ENCODE measurements at places on chromosomes 16 and 17.

DNA sequence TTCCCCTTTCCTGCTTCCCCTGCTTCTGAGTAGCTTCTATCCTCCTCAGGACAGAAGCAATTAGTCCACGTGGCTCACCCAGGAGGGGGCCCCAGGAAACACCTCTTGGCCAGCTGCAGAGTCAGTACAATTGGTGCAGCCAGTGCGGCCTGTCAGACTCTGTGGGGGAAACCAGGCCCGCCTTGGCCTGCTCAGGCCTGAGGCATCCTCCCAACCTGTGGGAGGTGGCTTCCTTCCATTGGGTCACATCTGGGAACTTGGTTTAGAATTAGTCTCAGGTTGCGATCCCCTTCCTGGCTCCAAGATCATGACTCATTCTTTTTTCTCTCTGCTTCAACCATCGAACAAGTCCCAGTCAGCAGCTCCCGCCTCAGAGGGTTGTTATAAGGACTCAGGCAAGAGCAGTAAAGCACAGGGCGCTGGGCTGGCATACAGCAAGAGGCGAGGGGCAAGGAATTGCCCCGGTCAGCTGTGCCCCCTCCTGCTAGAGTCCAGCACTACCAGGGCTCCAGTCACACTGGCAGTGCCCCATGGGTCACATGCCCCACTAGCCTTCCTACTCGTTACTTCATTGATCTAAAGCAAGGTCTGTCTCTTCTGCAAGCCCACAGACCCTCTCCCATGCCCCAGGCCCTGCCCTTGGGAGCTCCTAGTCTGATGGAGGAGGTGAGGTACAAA lies 8.1 kb upstream of the EPX start:
- no peak for DNase-seq

GRCh38 chr17:57983446-57983845 lies 4.6 kb downstream of the VEZF1 start:
- DNase-seq: no peak

GRCh38 chr16:83953796-83954576 lies 946 bp downstream of the OSGIN1 start:
- peak; percentile 10 for DNase-seq

DNA sequence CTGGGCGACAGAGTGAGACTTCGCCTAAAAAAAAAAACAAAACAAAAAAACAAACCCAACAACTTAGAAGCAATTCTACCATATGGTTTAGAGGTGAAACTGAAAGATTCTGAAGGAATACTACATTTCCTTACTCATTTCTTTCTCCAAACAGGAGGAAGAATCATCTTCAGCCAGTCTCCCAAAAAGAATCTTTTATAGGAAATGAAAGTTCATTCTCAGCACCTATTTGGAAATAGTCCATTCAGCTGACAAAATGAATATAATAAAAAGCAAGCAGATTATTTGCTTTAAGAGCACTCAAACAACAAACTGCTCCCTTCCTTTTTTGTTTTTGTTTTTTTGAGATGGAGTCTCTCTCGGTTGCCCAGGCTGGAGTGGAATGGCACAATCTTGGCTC lies 17.7 kb downstream of the GRB2 start:
- no peak for DNase-seq

GRCh38 chr16:3938843-3939624 lies 58.5 kb upstream of the CREBBP start:
- DNase-seq: peak; percentile 57

DNA sequence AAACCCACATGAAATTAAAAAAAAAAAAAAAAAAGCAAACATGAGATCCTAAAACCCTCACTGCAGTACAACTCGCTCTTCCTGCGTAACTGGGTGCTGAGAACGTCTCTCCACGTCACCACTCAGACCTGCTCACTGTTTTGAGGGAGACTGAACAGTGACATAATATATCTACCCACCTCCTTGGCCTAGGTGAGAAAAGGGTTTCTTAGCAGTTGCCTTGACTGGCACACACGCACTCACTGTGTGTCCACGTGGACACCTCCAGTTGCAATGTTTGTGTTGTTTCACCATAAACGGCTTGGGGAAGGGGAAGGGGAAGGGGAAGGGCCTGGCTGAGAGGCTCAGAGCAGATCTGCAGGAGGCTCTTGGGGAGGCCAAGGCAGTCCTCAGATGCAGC lies 32.0 kb downstream of the FANCA start:
- no peak for DNase-seq

DNA sequence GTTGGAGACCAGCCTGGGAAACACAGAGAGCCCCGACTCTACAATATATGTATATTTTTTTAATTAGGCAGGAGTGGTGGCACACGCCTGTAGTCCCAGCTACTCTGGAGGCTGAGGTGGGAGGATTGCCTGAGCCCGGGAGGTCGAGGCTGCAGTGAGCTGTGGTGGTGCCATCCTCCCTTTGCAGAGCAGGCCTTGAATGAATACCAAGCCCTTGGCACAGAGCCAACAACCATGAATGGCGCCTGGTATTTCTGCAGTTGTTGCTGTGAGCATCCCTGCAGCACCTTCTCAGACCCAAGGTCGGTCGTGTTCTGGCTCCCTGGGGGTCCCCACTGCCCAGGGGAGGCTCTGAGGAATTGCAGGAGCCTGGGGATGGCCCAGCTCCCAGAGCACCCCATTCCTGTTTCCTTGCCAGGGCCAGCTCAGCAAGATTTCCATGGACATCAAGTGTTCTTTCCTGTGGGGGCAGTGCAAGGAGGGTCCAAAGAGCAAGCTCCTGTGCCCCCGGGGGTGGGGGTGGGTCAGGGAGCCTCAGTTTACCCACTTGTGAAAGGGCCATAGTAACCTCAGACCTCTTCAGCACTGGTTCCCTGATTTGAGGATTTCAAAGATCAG lies 25.6 kb upstream of the RMI2 start:
- no peak for DNase-seq

DNA sequence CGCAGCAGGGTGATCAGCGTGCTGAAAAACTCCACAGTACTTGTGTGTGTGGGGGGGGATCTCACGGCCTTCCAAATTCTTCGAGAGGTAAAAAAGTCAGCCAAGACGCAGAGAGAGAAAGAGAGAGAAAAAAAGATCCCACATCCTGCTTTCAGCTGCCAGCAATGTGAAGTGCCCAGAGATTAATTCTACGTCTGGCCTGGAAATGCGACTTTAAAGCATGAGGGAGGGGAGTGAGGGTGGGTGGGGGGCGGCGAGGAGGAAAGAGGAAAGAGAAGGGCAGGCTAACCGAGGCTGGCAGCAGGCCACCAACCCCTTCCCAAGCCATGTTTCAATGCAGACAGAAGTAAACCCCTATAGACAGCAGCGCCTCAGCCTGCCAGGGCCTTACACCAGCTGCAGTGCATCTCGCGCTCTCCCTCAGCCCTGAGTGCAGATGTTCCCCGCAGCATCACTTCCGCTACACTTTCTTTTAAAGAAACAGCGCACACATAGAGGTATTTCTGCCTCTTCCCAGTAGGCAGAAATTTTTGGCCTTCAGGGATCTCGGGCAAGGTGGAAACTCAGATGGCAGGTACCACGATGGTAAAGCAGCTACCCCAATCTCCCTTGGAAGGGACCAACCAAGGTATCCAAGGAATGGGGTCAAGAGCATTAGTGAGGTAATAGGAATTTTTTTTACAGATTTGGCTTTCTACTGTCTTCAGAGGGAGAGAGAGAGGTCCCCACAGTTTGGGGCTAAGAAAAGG lies 87.8 kb downstream of the SMG6 start:
- peak; percentile 52 for DNase-seq

DNA sequence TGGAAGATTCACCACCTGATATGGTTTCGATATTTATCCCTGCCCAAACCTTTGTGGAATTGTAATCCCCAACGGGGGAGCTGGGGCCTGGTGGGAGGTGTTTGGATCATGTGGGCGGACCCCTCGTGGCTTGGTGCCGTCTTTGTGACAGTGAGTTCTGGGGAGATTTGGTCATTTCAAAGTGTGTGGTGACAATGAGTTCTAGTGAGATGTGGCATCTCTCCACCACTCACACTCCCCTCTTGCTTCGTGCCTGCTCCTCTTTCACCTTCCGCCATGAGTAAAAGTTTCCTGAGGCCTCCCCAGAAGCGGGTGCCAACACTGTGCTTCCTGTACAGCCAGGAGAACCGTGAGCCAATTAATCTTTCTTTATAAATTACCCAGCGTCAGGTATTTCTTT lies 9.7 kb downstream of the CCDC57 start:
- no peak for DNase-seq

DNA sequence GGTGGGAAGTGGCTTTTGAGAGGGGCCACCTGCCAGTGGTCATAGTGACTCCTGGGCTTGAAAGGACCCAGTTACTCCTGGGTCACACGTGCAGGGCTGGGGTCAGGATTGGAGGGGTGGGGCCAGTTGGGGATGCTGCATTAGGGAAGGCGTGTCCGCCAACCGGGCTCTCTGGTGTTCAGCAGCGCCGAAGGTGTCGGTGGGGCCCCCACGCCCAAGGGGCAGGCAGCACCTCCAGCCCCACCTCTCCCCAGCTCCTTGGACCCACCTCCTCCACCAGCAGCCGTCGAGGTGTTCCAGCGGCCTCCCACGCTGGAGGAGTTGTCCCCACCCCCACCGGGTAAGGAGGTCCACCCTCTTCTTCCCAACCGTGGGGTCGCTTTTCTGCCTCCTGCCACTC lies 9.5 kb downstream of the ABI3 start:
- no peak for DNase-seq

- DNase-seq: no peak
Measured at GRCh38 chr16:77437859-77438258, 3.0 kb upstream of the ADAMTS18 start.

- DNase-seq: no peak
Measured at GRCh38 chr16:89194340-89195311, 5.7 kb downstream of the SLC22A31 start.

DNA sequence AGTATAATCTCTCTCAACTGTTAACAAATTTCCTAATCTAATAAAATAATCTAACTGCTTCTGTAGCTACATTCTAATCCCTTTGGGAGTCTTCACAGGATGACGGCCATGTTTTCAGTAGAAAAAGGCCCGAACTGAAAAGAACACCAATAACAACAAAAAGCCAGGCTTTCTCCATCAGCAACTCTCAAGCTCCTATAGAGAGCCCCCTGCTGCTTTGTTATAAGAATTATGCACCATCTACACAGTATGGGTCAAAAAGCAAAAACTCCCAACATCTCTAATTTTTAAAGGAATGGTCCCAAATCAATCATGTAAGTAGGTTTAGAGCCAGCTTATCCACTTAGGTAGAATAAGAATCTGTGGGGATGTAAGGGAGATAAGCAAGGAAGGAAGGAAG lies 163.6 kb upstream of the C17orf78 start:
- no peak for DNase-seq

DNA sequence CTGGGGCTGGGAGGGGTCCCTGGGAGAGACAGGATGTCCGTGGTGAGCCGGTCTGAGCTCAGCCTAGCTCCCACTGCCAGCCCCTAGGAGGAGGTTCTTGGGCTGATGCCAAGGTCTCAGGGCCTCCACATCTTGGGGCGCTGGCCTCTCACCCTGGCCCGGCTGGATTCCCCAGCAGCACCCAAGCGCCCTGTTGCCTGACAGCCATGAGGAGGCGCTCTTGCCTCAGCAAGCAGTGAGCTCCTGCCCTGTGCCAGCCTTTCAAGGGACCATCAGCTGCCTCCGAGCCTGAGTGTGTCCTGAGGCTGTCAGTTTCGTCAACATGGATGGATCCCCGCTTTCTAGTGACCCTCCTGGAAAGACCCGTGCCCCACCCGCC lies 234.9 kb upstream of the CIBAR2 start:
- DNase-seq: no peak

- no peak for DNase-seq
Measured at GRCh38 chr16:22424161-22424937, 49.9 kb upstream of the CDR2 start.

GRCh38 chr16:50996166-50996829 lies 154.8 kb downstream of the SALL1 start:
- DNase-seq: no peak

GRCh38 chr16:74771656-74772315 lies 2.8 kb downstream of the FA2H start:
- DNase-seq: peak; percentile 5

DNA sequence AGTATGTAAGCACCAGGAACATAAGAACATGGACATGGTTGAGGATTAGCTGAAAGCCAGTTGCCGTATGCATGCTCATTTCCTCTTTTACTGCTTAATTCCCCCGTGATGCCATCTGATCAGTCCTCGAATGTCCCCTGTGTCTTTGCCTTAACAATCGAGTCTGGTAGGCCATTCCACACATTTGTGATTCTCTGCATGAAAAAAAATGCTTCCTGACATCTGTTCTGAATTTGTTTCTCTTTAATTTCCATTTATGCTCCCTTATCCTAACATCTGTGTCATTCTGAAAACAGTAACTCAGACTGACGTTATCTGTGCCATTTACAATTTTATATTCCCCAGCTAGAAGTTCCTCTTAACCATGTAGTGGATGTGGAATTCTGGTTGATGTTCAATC lies 158.2 kb upstream of the TOX3 start:
- DNase-seq: no peak

- no peak for DNase-seq
Measured at GRCh38 chr17:57135789-57136291, 50.8 kb downstream of the AKAP1 start.

DNA sequence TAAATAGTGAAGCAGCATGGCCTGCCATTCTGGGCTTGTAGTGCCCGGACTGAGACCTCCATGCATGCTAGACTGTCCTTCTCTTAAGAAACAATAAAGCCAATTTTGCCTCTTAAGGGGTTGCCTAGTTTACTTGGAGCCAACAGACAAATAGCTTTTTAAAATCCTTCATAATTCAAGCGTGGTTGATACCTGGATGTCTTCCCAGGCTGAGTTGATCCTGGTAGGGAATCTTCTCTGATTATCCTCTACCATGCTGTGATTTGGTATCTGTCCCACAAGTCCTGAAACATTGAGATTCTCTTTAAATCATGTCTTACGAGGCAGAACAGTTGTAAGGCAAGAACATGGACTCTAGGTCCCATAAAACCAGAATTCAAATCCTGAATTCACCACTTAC lies 359.6 kb upstream of the CCL2 start:
- no peak for DNase-seq

GRCh38 chr16:17235147-17235815 lies 235.5 kb downstream of the XYLT1 start:
- no peak for DNase-seq

GRCh38 chr16:7227229-7227721 lies 105.4 kb upstream of the RBFOX1 start:
- DNase-seq: no peak

GRCh38 chr16:56780646-56781045 lies 50.7 kb downstream of the NUP93 start:
- DNase-seq: no peak

GRCh38 chr17:19461116-19461515 lies 50.1 kb downstream of the RNF112 start:
- no peak for DNase-seq

DNA sequence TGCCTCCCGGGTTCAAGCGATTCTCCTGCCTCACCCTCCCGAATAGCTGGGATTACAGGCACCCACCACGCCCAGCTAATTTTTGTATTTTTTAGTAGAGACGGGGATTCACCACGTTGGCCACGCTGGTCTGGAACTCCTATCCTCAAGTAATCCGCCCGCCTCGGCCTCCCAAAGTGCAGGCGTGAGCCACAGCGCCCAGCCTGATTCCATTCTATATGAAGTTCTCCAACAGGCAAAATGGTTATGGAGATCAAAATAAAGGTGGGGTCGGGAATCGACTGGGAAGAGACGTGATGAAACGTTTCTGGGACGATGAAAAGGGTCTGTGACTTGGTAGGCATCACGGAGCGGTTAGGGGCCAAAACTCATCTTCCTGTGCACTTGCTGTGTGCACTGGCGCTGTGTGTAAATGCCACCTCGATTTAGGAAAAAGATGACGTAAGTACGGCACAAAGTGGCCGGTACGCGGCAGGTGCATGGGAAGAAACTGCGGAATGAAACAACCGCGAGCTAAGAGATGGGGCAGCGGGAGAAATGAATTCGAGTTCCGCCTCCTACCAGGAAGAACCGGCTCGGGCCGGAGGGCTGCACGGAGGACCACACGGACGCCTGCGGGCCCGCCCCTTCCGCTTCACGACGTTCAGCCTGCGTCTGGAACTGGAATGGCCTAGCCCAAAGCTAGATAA lies 1.6 kb downstream of the TP53 start:
- DNase-seq: peak; percentile 89
